ENCODE measurements at places on chromosomes 5 and 9.
A peak's percentile ranks its signal among the peaks of the same experiment; 100 is the strongest.

DNA sequence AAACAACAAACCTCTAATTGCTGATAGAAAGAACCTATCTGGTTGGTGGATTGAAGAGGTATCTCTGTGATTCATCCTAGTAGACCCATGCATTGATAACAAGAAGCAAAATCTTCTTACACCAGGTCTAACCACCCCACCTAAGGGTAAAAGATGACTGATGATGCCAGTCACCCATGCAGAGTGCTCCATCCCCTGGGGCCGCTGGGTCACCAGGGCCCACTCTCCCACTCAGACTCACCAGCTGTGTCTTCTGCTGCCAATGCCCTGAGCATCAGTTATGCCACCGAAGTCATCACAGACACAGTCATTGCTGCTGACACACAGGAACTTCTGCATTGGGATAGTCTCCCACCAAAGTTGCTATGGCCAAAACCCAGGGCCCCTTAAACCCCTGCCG, 44.7 kb upstream of the ERCC6L2 start:
- DNase-seq, result no peak

- DNase-seq, result no peak
These were observed 1915.8 kb upstream of the CDH6 start for GRCh38 chr5:29277642-29278041.

DNA sequence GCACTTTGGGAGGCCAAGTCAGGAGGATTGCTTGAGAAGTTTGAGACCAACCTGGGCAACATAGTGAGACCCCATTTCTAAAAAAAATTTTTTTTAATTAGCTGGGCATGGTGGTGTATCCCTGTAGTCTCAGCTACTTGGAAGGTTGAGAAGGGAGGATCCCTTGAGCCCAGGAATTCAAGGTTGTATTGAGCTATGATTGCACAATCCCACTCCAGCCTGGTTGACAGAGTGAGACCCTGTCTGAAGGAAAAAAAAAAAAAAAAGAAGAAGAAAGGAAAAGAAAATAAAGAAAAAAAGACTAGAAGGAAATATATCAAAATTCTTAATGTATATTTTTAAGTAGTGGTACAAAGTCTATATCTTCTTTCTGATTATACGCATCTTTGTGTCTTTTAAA, 28.8 kb upstream of the PCDHB1 start:
- no peak for DNase-seq

DNA sequence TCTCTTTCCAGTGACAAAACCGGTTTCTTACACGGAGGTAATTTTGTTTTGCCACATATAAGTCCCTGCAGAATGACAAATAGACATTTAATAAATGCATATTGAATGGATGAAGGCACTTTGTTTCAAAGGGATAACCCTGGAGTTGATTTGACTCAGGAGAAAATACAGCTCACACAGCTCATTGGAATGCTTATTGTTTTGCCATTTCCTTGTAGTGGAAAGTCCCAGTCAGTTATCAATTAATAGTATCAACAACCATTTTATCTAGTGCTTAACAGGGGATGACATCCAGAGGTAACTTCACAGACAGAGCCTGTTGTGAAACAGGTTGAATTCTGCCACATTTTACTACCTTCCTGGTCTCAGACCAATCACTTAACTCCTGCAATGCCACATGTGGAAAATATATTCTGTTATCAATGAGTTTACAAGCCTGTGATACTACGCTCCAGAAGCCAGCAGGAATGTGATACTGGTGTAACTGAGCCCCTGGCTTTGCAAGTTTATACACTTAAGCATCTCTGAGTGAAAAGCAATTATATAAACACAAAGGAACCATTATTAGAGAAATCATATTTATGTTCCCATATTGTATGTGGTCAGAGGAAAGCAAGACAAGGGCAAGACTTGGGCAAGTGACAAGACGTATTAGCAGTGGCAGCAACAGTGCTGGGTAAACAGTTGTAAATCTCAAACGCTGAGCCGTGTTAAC, 123.1 kb upstream of the ANKRD55 start:
- DNase-seq, result peak; percentile 22

GRCh38 chr9:84932915-84933527, 263.5 kb downstream of the NTRK2 start:
- DNase-seq, result no peak

Measured in NCI-H1048 (cell line).